ENCODE measurements at places on chromosomes 16 and 17. TPM values are rescaled to one million over a fixed set of nuclear protein-coding genes. Genes with fewer than 3 reads are reported as not detected.

The PITPNM3 gene
- total RNA-seq = 11.7 TPM

The KCNAB3 gene
- 4.1 TPM for total RNA-seq

The OR4D1 gene
- total RNA-seq = not detected

The CDH8 gene
- 20.0 TPM for total RNA-seq

The SECTM1 gene
- 3.6 TPM for total RNA-seq

The EXOSC6 gene
- 28.8 TPM for total RNA-seq

The KRTAP9-8 gene
- not detected for total RNA-seq

The HSF4 gene
- 5.6 TPM for total RNA-seq

The KRTAP16-1 gene
- total RNA-seq = not detected

The OMG gene
- not detected for total RNA-seq

The HS3ST2 gene
- total RNA-seq = 0.18 TPM

The C1QL1 gene
- 1.1 TPM for total RNA-seq

The VMO1 gene
- total RNA-seq = 1.9 TPM

The SUZ12 gene
- 28.0 TPM for total RNA-seq

The PIMREG gene
- total RNA-seq = 9.6 TPM

The TPSAB1 gene
- 0.99 TPM for total RNA-seq

The C17orf50 gene
- total RNA-seq = not detected

The CES1 gene
- 3.4 TPM for total RNA-seq

The SLFN11 gene
- 16.3 TPM for total RNA-seq

The DLX3 gene
- total RNA-seq = 0.41 TPM

The FBXL19 gene
- total RNA-seq = 18.0 TPM

The KRTAP4-1 gene
- total RNA-seq = not detected

The CHST6 gene
- 1.1 TPM for total RNA-seq

The POLDIP2 gene
- 68.8 TPM for total RNA-seq

The WIPI1 gene
- 33.3 TPM for total RNA-seq

The PIK3R6 gene
- total RNA-seq = 1.6 TPM

The MLKL gene
- total RNA-seq = 7.6 TPM

The ABCA9 gene
- 12.1 TPM for total RNA-seq

The SLX1A gene
- 11.6 TPM for total RNA-seq

The SKAP1 gene
- 7.3 TPM for total RNA-seq

The EVPLL gene
- 1.9 TPM for total RNA-seq

The MTSS2 gene
- total RNA-seq = 37.1 TPM

The TAT gene
- not detected for total RNA-seq

The LONP2 gene
- 79.5 TPM for total RNA-seq

The DBNDD1 gene
- total RNA-seq = 7.5 TPM
